G401 (cell line): ENCODE measurements at places on chromosomes 13 and 19.
A peak's percentile ranks its signal among the peaks of the same experiment; 100 is the strongest.

DNA sequence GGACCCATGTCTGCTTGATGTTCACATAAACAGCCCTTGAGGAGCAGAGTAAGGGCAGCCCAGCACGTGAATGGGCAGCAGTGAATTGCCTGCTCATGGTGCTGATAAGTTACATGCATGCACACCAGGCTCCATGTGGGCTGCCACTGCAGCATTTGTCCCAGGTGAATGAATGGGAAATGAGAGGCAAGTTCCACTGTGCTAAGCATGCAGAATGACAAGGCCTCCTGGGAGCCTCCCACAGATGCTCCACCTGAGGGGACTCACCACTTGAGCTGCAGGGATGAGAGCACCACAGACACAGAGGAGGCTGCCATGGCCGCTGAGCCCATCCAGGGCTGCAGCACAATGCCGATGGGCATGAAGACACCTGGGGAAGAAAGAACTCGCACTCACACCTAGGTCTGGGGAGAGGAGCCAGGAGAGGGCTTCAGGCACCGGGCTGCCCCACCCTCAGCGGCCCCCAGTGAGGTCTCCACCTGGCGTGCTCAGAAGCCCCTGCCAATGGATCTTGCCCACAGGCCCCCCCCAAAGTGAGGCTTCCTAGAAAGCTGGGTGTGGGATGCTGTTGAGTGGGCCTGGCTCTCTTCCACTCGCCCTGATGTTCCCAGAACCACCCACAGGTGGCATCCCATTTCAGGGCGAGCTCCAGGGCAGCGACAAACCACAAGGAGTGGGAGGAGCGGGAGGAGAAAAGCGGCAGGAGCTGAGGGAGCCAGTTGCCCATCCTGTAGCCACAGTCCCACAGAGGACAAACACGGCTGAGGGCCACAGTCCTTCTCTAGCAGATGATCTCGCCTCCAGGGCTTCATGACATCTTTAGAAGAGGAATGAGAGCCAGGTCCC, 73.8 kb downstream of the CCDC70 start:
- peak; percentile 12 for DNase-seq

DNA sequence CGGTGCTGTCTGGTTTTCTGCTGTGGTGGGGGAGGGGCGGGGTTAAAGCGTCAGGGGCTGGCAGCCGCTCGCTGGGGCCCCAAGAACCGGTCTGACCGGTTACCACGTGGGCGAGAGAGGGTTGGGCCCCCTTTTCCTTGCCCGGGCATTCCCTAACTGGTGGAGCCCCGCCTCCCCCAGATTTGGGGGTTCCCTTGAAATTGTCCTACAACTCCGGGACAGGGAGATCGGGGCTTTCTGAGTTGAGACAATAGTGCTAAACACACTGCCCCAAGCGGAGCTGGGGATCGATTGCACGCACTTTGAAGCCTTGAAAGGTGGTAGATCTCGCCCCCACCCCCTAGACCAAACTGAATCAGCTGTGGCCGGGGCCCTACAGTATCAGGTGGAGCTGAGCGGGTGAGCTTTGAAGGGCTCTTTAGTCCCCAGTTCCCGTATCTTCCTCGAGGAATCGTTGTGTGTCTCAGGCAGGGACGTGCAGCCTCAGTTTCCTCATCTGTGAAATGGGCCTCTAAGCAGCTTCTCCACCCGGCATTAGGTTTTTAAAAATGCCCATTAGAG, 4.8 kb downstream of the IER2 start:
- DNase-seq: peak; percentile 47

DNA sequence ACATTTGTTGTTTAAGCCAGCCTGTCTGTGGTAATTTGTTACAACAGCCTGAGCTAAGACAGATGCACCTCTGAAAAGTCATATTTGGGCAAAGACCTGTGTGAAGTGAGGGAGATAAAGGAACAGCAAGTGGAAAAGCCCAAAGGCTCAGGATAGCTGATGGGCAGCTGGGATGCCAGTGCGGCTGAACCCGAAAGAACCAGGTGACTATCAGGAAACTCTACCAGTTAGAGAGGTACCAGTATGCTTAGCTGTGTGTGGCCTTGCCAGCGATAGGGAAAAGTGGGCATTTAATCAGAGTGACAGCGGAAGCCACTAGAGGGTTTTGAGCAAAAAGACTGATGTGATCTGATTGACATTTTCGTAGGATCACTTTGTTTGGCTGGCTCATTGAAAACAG, 764.8 kb upstream of the GPC6 start:
- DNase-seq: no peak

DNA sequence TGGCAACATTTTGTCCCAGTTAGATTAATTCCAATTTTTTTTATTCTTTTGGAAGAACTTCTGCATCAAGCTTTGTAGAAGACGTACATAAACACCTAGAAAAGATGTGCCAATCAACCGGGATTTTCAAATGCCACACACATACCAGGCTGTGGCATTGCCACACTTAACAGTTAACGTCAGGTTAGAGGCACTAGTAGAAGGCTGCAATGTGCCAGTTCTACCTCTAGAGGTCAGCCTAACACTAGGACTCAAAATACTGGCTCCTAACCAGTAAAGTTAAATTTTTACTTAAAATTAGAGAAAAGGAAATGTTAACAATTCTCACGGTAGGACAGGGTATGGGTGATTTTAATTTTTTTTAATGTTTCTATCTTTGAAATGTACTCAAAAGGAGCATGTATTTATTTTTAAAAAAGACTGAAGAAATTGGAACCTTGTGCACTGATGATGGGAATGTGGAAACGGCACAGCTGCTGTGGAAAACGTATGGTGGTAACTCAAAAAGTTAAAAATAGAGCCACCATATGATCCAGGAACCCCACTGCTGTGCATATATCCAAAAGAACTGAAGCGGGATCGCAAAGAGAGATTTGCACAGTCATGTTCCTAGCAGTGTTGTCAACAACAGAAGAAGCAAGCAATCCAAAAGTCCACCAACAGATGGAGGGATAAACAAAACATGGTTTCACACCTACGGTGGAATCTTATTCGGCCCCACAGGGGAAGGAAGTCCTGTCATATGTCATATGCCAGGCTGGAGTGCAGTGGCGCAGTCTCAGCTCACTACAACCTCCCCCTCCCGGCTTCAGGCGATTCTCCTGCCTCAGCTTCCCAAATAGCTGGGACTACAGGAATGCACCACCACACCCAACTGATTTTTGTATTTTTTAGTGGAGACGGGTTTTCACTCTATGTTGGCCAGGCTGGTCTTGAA, 30.3 kb downstream of the CRYL1 start:
- DNase-seq: peak; percentile 77

DNA sequence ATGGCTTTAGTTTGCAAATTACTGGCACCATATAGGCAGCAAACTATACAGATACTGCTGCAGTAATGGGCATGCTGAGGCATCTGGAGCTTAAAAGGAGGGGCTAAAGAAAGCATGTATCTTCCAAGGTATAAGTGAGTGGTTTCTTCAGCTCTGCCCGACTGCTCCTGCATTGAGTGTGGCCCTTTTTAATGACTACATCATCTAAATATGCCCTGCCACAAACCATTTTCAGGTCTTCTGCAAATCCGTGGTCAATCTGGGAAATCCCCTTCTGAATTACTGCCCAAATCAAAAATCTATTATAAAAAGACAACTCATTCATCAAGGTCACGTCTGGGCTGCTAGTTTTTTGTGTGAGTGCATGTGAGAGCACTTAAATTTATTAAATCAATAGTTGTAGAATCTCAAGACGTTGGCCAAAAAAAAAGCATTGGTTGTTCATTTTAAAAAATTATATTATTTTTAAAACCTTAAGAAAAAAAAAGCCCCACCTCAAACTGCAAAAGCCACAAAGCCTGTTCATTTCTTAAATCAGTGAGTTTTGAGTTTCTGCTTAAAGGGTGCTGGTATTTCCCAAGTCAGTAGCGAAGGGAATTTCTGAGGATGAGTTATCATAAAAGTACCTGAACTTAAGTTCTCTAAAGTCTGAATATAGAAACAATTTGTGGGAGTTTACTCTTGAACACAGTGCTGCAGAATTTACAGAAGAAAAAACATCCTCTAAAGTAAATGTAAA, 16.3 kb downstream of the LCP1 start:
- DNase-seq: no peak
